ENCODE measurements at places on chromosomes 16 and 17.

DNA sequence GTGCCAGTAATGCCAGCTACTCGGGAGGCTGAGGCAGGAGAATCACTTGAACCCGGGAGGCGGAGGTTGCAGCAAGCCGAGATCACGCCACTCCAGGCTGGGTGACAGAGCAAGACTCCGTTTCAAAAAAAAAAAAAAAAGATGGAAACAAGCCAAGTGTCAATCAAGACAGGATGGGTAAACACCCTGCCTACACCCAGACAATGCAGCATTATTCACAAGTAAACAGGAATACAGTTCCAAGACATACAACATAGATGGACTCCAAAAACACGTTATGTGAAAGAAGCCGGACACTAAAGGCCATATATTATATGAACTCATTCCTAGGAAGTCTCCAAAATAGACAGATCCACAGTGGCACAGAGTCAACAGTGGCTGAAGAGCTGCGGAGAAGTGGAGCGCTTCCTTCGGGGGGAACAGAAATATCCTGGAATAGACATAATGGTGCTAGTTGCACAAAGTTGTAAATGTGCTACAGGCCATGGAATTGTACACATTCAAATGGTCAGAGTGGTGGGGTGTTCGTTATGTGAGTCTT is 33.9 kb downstream of the ANKRD11 start:
- no peak for DNase-seq

- no peak for DNase-seq
Observed at GRCh38 chr17:76188213-76189016, 47.4 kb upstream of the FOXJ1 start.

GRCh38 chr17:12865769-12866168 is 76.5 kb downstream of the ARHGAP44 start:
- no peak for DNase-seq

DNA sequence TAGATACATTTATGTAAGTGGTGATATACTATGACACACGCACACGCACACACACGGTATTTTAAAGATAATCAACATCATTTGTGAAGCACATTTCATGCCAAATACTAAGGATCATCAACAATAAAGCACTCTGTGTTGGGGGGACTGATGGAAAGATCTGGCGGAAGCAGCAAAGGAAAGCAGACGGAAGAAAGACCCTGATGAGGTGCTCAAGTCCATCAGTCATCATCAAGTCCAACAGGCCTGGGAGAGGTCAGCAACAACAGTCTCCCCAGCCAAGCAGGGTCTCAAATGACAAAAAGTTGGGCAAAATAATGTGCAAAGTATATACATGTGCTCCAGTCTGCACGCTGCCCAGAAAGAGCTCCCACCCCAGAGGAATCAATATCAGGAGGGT is 55.5 kb downstream of the HIC1 start:
- DNase-seq, result no peak

DNA sequence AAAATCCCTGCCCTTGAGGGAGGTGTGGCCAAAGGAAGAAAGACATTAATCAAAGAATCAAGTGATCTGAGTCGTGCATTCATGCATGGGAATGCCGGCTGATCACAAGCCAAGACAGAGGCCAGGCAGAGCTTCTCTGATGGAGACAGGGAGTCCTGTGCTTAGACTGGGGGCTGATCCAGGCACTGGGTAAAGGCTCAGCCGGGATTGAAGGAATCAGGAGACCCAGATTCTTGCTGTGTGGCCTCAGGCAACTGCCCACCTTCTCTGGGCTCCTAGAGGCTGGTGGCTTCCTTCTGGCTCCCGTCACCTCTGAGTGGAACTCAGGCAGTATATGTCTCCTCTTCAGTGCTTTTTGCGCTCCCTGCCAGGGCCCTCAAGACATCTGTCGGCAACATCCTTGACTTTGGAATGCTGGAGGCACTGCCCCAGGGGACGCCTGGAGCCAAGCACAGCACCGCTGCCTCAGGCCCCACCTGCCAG is 17.7 kb downstream of the RAI1 start:
- DNase-seq, result no peak

GRCh38 chr16:26710450-26710849 is 356.3 kb upstream of the C16orf82 start:
- no peak for DNase-seq

GRCh38 chr17:56431736-56432135 is 161.8 kb upstream of the NOG start:
- DNase-seq, result no peak

Data from stimulated activated CD4-positive, alpha-beta T cell treated with anti-CD3 and anti-CD28 coated beads, Interleukin-15, amount 100 ng/mL, for 48 hours (primary cell).